CD4-positive, CD25-positive, alpha-beta regulatory T cell (primary cell): ENCODE measurements at places on chromosomes 7 and 10.

GRCh38 chr7:40105879-40106473 lies 28.4 kb downstream of the MPLKIP start:
- no peak for DNase-seq

DNA sequence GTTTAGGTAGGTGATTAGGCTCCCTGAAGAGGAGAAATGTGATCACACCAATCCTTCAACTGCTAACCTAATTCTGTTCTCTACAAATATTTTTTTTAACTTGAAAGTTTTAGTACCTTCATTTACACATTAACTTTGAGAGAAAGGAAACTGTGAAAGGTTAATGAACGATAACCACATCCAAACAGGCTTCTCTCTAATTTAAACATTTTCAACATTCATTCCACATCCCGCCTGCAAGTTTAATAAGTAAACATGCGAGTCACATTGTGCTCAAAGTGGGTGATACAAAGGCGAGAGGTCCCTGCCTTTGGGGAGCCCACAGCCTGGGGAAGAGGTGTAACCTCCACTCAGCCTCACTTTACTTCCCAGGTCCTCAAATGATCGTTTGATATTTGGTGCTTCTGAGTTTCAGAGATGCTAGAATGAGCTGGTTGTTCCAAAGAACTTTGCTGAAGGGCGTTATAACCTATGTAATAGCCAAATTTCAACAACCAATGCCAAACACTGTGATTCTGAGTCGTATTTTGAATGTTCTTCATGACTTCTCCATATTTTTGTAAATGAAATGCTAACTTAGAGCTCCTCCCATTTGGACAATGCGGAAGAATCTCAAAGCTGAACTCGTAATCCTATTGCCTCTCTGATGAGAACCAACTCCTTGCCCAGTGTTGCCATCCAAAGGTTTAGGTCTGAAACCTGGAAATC lies 47.5 kb downstream of the DENND2A start:
- DNase-seq, result no peak

DNA sequence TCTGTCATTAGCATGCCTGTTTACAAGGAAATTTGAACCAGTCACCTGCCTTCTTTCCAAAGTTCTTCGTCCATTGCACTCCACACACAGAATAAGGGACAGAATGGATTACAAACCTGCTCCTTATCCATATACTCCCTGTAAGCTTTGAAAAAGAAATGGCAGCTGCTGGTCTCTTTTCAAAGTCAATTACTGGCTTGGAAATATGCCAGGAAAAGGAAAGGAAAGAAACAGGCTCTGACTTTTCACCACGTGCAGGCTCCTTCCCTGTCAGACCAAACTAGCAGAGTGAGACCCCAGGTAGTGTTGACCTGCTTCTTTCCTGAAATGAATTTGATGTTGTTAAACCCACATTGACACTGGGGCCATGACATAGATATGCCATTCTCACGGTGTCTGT lies 84.5 kb downstream of the LHFPL3 start:
- no peak for DNase-seq

DNA sequence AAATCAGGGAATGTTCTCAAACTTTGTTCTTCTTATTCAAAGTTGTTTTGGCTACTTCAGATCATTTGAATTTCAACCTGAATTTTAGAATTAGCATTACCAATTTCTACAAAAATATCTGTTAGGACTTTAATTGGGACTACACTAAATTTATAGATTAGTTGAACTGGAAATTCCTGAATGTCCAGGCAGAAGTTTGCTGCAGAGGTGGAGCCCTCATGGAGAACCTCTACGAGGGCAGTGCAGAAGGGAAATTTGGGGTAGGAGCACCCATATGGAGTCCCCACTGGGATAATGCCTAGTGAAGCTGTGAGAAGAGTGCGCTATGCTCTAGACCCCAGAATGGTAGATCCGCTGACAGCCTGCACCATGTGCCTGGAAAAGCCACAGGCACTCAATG lies 22.8 kb upstream of the AGMO start:
- DNase-seq, result no peak

- peak; percentile 43 for DNase-seq
Measured at GRCh38 chr7:2512179-2512661, 7.4 kb upstream of the LFNG start.

DNA sequence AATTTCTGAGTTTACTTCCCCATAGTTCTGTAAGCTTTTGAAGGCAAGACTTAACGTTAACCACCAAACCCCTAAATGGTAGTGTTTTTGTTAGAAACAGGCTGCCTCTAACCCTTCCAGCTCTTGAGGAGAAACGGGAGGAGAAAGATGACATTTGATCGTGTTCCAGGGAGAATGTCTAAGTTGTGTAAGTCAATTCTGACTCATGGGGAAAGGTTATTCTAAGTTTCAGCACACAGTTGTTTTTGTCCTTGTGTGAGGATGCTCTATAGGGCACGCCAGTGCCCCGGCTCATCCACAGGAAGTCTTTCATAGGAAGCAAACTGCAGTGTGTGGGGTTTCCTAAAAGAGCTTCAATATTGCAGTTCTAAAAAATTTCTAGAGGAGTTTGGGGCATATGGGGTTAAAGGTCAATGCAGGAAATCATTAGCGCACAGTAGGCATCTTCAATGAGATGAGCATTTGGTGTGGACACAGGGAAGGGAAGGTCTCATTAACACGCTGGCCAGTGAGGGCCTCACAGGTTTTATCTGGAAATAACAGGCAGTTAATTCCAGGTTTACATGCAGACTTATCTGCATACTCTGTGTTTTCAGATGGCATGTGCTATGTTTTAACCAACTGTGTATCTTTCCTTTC lies 638.2 kb upstream of the IGFBP3 start:
- DNase-seq, result no peak

DNA sequence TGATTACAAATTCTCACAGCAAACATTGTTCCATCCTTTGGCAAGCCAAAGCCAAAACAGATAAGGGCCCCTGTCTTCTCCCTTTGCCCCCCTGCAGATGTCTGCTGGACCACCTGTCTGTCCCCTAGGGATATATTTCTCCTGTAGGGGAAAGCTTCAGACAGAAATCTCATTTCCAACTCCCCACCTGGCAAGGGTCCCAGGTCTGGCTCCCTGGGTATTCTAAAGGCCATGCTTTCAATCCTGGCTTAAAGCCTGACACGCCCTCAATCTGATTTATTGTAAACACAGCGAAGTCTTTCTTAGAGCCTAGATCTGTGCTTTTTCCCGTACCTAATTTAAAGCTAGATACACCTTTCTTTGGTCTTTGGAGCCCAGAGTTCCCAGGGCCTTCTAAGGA lies 66.1 kb downstream of the KCNMA1 start:
- no peak for DNase-seq

GRCh38 chr10:85280014-85280413 lies 951.6 kb downstream of the CCSER2 start:
- DNase-seq, result no peak

- no peak for DNase-seq
Measured at GRCh38 chr7:29163854-29164253, 17.5 kb upstream of the CPVL start.

DNA sequence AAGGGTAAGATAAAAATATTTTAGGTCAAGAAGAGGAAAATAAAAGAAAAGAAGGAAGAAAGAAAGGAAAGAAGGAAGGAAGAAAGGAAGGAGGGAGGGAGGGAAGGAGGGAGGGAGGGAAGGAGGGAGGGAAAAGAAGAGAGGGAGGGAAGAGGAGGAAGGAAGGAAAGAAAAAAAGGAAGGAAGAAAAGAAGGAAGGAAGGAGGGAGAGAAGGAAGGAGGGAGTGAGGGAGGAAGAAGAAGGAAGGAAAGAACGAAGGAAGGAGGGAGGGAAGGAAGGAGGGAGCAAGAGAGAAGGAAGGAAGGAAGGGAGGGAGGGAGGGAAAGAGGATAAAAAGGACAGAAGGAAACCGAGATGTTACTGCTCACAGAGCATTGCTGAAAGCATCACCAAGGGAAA lies 209.5 kb upstream of the PITRM1 start:
- DNase-seq, result no peak

DNA sequence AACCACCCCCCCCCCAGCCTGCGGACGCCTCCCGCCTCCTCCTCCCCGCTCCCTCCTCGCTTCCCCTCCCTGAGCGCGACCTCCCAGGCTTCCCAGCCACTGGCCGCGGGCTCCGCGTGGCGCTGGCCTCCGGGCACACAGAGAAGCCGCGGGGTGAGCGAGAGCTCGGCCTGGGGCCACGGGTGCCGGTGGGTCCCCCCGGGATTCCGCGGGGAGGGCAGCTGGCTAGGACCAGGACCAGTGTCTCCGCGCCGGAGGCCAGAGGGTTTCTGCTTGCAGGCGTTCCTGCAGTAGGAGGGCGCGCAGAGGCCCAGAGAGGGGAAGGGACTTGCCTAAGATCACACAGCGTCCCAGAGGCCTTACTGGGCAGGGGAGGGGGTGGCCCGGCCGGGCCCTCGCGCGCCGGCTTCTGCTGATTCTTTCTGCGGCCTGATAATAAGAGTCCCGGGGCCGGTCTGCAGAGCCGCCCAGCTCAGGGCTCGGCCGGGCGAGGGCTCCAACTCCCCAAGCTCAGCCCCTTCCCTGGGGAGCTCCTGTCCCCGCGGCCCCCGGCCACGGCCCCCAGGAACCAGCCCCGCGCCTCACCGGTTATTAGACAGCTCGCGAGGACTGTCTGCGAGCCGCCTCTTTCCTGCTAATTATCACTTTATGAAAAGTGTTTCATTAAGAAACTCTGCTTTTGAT lies 10.1 kb downstream of the UNCX start:
- DNase-seq, result no peak

- no peak for DNase-seq
Measured at GRCh38 chr10:99630433-99630832, 10.2 kb upstream of the SLC25A28 start.

DNA sequence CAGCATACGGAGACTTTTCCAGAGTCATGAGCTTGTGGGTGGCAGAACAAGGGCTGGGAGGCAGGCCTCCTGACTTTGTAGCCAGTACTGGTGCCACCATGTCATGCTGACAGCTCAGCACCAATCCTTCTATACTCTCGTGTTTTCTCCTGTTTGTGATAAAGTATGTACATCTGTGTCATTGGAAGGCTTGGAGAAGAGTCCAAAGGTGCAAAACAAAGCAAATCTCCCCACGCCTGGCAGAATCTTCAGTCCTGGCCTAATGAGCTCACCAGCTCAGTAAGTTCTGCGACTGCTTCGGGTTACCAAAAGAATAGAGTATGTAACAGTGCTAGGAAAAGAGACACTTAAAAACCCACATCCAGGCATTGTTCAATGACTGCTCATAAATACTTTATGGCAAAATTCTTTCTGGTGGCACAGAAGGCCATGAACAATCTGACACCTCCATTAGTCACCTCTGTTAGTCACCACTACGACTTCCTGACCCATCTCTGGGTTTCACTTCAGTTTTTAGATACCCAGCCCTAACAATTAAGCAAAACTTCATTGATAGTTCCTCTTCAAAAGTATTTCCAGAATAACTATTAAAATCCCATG lies 24.5 kb downstream of the STEAP1 start:
- peak; percentile 8 for DNase-seq

DNA sequence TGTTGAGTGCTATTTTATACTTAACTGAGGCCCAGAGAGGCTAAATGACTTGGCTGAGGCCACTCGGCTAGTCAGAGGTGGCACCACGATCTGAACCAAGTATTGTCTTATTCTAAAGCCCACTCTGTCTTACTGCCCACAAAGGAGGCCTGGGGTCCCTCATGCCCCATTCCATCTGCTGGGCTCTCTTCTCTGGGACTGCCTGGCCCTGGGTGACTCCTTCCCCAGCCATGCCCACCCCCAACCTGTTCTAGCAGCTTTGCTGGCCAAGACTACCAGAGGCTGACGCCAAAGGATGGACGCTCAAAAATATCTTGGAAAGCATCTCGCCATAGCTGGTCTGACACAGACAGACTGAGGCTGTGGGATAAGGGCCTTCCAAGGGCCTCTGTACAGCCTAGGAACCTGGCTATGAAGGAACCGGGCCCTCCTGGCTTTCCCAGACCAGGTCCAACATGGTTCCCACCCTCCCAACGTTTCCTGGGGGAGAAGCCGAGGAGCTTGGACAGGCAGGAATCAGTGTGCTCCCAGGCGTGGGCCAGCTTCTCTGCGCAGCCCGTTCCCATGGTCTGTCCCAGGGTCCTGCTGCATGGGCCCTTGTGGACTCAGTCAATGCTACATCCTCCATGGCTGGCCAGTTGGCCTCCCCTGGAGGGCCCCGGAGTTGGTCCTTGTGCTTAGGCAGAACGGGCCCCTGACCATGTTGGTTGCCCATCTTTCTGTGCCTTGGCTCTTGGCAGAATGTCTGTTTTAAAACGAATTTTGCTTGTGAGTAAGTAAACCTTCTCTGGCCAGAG lies 11.7 kb downstream of the HSPA12A start:
- DNase-seq, result no peak

DNA sequence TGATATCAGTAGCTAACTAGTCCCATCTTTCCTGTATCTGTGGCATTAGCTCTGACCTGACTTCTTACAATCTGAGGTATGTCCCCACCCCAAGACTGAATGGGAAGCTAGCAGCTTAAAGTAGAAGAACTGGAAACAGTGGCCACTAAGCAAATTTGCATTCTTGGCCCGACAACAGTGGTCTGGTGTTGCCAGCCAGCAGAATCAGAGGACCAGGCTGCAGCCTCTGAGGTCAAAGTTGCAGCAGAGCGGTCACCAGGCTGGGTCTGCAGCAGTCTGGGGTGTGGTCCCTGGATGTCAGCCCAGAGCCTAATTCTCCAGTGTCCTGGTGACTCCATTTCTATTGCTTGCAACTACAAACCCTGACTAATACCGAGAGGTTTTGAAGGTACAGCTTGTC lies 26.3 kb downstream of the FAM107B start:
- no peak for DNase-seq

DNA sequence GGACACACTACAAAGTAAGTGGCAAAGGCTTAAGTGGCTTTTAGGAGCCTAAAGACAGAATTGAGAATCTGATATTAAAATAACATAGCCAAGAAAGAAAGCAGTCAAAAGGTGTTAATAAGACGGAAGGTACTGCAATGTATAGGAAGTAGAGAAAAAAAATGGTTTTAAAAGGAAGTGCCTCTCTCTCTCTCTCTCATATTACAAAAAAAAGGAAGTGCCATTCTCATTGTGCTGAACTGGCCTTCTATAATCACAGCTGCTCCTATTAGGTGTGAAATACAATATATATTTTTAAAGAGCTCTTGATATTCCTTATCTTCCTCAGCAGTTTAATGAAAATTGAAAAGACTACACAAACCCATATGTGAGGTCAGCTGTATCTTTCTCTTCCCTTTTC lies 199.4 kb upstream of the NPVF start:
- no peak for DNase-seq

DNA sequence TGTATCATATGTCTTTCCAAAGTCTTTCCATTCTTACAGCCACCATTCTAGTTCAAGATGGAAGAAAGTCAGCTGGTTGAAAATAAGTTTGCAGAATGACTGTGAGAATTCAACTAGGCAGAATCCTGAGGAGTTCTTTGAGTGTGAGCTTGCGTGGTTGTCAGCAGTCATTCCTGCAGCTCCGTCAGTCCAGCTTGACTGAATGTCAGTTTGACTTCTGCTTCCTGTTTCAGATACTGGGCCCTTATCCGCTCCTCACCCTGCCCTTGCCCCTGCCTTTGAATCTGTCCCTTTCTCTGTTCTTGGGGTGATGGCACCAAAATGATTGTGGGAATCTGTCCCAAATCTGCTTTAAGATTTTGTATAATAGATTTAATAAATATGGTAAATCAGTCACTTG lies 27.8 kb downstream of the SLC26A5 start:
- DNase-seq, result no peak
